ENCODE measurements at places on chromosomes 3 and 15.
A peak's percentile ranks its signal among the peaks of the same experiment; 100 is the strongest.

- no peak for DNase-seq
Measured at GRCh38 chr3:16608816-16609215, 3.6 kb upstream of the DAZL start.

- no peak for DNase-seq
Measured at GRCh38 chr3:160001850-160002623, 13.4 kb downstream of the IL12A start.

GRCh38 chr3:23372285-23372684 lies 169.2 kb downstream of the UBE2E2 start:
- DNase-seq, result no peak

- DNase-seq, result no peak
Measured at GRCh38 chr3:195123281-195123691, 147.7 kb downstream of the XXYLT1 start.

DNA sequence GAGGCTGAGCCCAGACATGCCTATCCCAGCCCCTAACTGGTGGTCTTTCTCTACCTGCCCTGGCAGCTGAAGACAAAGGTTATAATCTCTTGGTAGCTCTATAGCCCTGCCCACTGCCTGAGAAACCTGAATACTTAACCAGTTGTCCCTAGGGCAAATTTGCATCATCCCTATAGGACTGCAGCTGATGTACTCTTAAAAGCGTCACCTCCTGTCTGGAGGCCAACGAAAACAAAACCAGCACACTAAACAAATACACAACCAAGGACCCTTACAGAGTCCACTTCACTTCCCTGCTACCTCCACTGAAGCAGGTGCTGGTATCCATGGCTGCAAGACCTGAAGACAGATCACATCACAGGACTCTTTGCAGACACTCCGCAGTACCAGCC lies 98.0 kb downstream of the KCNAB1 start:
- no peak for DNase-seq

- DNase-seq, result peak; percentile 28
Measured at GRCh38 chr3:189270248-189270832, 98.6 kb downstream of the TPRG1 start.

DNA sequence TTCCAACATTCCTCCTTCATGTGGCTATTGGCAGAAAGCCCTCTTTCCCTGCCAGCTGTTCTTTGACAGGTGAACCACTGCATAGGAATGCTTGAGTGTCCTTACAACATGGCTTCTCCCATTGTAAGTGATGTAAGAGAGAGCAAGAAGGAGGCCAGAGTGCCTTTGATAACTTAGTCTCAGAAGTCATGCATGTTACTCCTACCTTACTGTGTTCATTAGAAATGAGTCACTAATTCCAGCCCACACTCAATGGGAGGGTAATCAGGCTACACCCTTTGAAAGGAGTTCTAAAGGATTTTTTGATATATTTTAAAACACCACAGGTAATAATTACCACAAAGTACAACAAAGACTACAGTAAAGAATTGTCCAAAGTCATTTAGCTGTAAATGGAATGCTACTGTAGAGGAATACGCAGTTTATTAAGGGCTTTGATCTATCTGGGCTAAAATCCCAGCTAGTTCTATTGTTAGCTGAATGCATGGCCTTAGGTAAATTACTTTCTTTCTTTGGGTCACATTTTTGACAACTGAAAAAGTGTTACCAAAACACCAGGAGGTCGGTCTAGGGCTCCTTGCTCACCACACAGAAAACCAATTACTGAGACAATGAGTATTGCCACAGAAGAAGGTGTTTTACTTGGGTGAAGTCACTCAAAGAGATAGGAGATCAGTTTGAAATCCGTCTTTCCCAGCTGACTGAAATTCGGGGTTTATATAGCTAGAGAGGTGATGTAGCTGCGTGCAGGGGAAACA lies 154.9 kb downstream of the GRM7 start:
- DNase-seq, result no peak

- no peak for DNase-seq
Measured at GRCh38 chr3:100329800-100330489, 4.6 kb upstream of the NIT2 start.

DNA sequence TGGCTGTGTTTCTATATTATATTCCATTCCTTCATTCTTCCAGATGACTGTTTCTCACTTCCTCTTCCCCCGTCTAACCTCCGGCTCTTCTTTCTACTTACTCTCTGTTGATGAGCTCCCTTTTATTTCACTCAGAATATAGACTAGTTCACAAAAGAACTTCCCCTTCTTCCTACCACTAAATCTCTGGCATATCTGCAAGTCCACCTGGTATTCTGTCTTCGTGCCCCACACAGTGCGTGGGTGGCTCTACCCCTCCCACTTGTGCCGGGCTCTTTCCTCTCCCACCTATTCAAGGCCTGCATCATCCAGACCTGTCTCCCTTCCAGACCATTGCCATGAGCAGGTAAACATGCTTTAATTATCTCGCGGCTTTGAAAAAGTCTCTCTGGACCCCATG lies 73.0 kb downstream of the SCN10A start:
- no peak for DNase-seq

DNA sequence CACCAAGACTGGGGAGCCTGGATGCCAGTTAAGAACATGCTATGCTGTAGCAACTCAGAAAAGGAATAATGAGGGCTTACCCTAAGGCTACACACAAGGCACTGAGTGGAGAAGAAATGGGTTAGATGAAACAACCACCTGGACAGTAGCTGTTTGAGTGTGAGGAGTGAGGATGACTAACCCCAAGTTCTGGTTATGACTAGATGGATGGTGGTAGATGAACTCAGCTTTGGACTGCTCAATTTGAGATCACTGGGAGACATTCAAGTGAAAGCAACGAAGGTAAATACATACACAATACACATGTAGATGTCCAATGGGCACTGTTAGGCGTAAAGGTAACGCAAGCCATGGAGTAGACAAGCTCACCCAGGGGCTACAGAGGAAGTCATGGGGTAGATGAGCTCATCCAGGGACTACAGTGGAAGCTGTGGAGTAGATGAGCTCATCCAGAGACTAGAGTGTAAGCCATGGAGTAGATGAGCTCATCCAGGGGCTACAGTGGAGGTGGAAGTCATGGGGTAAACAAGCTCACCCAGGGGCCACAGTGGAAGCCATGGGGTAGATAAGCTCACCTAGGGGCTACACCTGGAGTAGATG lies 98.3 kb downstream of the ANO10 start:
- DNase-seq, result no peak

DNA sequence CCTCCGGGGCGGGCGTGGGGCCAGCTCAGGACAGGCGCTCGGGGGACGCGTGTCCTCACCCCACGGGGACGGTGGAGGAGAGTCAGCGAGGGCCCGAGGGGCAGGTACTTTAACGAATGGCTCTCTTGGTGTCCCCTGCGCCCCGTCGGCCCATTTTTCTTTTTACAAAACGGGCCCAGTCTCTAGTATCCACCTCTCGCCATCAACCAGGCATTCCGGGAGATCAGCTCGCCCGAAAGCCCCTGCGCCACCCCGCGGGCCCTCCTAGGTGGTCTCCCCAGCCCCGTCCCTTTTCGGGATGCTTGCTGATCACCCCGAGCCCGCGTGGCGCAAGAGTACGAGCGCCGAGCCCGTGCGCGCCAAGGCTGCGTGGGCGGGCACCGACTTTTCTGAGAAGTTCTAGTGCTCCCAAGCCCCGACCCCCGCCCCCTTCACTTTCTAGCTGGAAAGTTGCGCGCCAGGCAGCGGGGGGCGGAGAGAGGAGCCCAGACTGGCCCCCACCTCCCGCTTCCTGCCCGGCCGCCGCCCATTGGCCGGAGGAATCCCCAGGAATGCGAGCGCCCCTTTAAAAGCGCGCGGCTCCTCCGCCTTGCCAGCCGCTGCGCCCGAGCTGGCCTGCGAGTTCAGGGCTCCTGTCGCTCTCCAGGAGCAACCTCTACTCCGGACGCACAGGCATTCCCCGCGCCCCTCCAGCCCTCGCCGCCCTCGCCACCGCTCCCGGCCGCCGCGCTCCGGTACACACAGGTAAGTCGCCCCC lies at the start of gene THBS1:
TSS of gene THBS1 (plus strand) at position 595 of the 757 bp plus-strand sequence. CDS start 779 bp downstream, outside the sequence.
- DNase-seq, result peak; percentile 50

- no peak for DNase-seq
Measured at GRCh38 chr3:52079958-52080357, 23.6 kb upstream of the DUSP7 start.

- no peak for DNase-seq
Measured at GRCh38 chr3:51717446-51717845, 10.6 kb downstream of the GRM2 start.

DNA sequence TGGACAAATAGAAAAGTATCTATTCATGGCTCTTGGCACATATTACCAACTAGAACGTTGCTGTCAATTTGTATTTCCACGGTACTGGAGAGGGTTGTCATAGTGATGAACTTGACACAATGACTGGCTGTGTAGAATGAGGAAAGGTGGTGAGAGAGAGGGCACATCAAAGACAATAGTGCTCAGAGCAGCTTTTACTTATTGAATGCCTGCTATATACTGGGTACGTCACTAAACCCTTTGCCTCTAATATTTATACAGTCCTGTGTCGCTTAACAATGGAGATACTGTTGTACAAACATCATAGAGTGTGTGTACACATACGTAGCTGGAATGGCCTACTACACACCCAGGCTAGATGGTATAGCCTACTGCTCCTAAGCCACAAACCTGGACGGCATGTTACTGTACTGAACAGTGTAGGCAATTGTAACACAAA lies 8.3 kb downstream of the TMPRSS7 start:
- DNase-seq, result no peak

DNA sequence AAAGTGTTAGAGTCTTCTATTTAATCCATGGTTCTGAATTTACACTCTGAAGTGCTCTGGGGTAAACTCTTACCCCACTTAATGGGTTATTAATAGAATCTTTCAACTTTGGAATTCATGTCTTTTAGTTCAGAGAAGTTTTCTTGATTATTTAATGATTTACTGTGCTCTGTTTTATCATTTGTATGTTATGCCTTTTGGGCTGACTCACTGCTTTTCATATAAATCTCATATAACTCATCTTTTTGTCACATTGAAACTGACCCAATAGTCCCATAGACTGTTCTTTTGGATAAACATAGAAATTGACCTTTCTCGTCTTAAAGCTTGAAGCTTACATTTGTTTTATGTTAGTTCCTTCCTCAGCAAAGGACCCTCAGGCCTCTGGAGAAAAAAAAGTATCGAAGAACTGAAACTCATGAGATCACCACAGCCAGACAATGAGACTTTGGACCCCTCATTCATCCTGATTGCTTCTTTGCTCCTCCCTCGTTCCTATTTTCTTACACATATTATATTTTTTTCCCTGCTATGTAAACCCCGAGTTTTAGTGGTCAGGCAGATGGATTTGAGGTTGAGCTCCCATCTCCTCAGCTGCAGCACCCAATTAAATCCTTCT lies 229.1 kb upstream of the CBLB start:
- DNase-seq, result no peak

- DNase-seq, result no peak
Measured at GRCh38 chr3:61682671-61683548, 121.5 kb downstream of the PTPRG start.

GRCh38 chr3:16884084-16884747 lies 539 bp upstream of the PLCL2 start:
- peak; percentile 70 for DNase-seq

DNA sequence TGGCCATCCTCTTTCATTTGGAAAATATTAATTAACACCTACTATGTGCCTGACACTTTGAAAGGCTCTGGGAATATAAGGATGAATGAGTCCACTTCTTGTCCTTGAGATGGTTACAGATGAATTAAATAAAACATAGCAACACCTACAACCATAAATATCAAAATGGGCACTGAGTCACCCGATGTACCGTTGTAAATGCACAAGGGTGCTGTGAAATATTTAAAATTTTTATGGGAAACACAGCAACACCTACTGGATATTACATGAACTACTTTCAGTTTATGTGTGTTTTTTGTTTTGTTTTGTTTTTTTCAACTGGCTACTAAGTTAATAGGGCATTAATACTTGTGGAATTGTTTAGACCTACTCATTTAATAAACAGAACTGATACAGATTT lies 239.0 kb upstream of the NAALADL2 start:
- peak; percentile 45 for DNase-seq

GRCh38 chr15:81889485-81889881 lies 156.3 kb downstream of the MEX3B start:
- DNase-seq, result no peak

GRCh38 chr3:19476281-19476680 lies 328.0 kb downstream of the KCNH8 start:
- DNase-seq, result no peak

DNA sequence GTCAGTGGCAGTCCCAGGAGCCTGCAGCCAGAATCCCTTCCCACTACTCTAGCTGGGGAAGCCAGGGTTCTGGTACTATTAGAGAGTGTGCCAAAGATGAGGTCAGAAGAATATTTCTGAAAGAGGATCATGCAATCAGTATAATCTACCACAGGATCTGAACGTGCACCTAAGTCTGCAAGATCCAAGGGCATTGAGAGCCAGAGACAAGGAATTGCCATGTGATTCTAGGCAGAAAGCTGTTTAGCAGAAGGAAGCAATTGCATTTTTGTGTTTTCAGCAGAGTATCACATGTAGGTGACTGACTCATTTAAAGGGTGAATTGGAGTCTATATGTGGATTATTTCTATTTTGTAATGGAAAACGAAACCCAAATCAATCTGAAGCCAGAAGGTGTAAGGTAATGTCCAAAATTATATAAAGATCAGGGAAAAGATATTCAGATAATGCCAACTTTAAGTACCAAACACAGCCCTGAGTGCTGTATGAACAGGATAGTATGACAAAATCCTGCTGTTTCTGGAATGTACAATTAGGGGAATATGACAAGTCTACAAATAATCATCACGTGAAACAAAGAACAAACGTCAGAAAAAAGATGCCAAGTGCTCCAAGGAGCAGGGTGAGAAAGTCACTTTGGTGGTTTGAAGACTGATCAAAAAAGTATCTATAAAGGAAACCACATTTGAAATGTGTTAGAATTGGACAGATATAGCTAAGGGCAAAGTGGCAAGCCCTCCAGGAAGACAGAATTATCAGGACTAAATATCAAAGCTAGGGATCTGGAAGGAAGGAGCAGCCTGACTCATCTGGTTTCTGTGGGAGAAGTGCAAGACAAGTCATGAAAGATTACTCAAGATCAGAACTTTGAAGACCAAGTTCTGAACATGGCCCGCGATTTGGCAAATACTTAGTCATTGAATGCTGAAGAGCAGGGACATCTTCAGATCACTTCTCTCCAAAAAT lies 1036.6 kb downstream of the NTRK3 start:
- no peak for DNase-seq

DNA sequence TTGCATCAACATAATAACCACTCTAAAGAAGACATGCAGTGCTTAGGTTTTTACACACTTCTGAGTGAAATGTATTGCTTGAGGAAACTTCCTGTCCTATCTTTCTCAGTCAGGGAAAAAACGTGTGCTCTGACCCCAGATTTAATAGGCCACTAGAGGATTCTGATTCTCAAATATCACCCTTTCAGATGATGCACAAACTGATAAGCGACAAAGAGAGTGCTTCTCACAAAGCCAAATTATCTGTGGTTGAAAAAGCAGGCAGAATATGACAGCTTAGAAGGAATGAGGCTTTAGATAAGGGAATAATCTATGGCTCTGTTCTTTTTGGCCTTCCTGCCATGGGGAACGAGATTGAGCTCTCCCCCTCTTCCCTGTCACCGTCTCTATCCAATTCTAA lies 583.4 kb upstream of the SGO1 start:
- DNase-seq, result no peak

GRCh38 chr15:70863450-70864218 lies 9.7 kb upstream of the LARP6 start:
- no peak for DNase-seq

Data from hematopoietic multipotent progenitor cell treated with erythropoietin and hydrocortisone succinate and interleukin-3 and kit ligand, for 6 days (in vitro differentiated cells).